ENCODE measurements at places on chromosomes 5 and 9. TPM values are rescaled to one million over a fixed set of nuclear protein-coding genes. Genes with fewer than 3 reads are reported as not detected.

DNA sequence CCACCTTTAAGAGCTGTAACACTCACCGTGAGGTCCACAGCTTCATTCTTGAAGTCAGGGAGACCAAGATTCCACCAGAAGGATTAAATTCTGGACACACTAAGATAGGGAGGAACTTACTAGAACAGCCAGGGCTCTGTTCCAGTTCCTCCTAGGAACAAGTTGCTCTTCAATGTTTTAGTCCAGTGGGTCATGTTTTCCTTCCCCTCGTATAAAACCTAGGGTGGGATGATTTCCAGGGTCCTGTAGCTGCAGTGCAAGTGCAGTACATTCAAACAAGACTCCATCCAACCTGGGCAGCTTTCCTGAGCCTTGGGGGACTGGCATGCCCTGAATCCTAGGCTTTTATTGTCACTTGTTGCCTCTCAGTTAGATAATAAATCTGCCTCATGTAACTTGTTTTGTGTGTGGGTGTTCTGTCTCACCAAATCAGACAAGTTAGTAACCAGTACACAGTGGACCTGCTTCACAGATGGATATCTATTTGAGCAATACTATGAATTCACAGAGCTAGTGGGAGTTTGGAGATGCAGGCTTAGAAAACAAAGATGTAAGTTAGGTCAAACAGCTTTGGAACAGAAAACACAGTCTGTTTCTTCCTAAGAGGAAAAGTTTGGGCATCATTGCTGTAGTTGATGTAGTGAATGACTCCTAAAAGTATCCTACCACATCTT is 405.6 kb downstream of the GABRG2 start:
- no peak for DNase-seq

DNA sequence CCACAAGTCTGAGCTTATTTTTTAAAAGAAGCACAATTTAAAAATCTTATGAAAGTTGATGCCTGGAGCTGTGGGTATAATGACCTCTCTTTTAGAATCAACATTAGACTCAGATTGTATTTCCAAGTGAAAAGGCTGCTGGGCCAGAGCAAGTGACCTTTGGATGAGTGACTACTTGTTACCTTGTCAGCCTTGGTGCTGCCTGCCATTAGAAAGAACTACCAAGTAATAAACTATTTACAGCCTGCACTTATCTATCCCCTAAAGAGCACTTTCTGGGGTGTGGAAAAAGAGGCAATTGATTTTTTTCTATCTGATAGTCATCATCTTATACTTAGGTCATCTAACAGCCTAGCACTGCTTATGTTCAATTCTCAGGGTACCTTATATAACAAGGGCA is 134.9 kb upstream of the FBXL17 start:
- no peak for DNase-seq

GRCh38 chr5:68066277-68066955 is 149.1 kb upstream of the PIK3R1 start:
- no peak for DNase-seq

DNA sequence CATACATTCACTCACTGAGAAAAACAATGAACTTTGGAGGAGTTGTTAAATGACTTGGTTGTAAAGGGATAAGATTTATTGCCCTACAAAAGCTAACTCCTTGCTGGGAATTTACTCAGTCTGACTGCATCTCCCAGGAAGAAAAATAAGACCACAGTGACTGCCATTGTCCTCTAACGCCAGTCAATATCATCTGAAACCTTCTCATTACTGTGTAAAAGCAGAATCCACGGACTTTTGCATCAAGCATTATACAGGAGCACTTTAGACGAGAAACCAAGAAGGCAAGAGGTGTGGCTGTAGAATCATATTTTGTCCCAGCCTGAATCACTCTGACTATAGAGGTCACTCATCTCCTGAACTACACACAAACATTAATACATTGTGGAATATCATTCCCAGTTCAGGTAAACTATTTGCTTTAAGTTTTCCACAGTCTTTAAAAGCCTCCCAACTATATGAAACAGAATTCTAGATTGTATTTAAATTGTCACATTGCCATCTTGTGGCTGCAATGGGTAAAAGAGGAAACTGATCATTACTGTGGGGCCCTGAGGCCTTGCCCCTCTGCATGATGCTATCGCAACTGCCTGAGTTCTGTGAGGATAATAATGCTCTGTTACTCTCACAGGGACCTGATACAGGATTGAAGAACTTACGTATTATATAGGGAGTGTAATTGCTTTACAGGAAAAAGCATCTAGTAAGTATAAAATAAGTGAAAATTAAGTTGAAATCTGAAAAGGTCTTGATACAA is 142.9 kb downstream of the SLCO4C1 start:
- DNase-seq: peak; percentile 24

- DNase-seq: peak; percentile 38
Observed at GRCh38 chr5:119355685-119356611, at the start of gene TNFAIP8. TSS of gene TNFAIP8 (plus strand) at chr5:119356019. CDS start at chr5:119356091, 72 bp downstream.

GRCh38 chr5:65098393-65098792 is 329.7 kb downstream of the CWC27 start:
- no peak for DNase-seq

DNA sequence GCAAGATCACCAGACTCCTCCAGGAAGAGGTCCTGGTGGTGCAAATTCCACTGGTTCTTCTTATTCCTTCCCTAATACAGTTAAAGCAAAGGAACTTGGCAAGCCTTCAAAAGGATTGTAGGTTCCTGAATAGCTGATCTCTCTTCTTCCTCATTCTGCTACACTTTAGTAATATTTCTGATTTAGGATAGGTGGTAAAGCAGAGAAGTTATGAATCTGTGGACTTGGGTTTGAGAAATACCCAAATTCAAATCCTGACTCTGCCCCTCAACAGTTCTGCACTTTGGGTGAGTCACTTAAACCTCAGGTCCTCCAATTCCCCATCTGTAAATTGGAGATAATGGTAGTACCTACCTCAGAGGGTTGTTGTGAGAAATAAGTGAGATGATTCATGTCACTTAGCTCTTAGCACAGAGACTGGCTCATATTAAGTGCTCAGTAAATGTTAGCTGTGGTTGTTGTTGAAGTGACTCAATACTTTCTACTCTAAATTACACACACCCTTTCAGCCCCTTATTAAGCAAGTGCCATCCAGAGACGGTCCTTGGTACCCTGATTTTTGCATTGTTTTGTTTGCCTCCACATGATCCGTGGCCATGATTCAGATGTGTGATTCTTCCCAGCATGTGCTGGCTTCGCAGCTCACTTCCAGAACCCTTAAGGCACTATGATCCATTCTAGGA is 5.2 kb downstream of the SH3RF2 start:
- DNase-seq: no peak

GRCh38 chr9:90898228-90898627 is 96.6 kb downstream of the SYK start:
- DNase-seq: no peak

- no peak for DNase-seq
Observed at GRCh38 chr9:116673375-116673774, 13.7 kb upstream of the TRIM32 start.

DNA sequence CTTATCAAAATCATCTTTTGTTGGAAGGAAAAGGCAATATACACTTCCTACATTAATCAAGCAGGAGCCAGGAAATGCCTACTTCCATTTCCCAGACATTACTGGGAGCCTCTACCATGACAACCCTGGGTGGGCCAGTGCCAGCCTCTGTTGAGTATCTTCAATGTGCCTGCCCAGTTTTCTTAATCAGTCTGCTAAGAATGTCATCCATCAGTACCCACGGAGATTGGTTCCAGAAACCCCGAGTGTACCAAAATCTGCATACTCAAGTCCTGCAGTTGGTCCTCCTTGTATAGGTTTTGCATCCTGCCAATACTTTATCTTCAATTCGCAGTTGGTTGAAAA is 82.4 kb downstream of the MARCHF3 start:
- DNase-seq: no peak

DNA sequence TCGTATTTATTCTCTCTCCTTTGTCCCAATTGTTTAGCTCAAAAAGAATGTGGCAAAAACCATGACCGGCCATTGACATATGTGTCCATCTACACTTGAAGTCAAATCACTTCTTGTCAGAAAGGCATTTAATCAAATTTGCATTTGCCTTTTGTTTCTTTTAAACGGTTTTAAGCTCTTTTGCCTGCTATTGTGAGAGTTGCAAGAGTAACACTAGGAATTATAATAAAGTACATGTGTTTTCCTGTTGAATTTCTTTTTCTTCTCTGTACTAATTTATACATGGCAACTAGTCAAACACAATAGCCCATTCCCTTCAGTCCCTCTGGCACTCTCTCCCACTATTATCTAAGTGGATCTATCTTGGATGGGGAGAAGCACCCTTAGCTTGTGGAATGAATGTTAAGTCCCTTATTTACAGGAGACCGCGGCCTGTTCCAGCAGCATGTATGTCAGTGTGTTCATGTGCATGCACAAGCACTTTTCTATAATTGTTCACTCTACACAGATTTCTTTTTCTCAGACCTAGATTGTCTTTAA is 3.2 kb downstream of the ADAMTSL1 start:
- DNase-seq: no peak

- DNase-seq: no peak
Observed at GRCh38 chr5:115415143-115415491, 118.7 kb upstream of the CCDC112 start.

- DNase-seq: no peak
Observed at GRCh38 chr5:65802820-65803219, 80.8 kb downstream of the NLN start.

GRCh38 chr5:111670826-111671492 is 86.0 kb downstream of the NREP start:
- no peak for DNase-seq

DNA sequence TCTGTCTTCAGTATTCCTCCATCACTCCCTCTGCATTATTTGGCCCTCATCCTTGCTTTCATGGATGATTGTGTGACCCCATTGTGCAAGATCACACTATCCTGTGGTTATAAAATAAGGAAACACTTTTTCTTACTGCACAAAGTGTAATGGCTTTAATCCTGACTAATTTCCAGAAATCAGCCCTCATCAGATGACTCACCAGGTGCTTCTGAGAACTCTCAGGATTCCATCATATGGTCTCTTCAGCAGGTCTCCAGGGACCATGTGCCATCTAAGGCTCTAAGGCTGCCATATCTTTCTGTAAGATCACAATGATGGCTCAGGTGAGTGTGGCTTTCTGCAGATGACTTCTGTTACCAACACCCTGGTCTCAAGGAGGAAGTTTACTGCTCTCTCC is 27.3 kb upstream of the FER start:
- no peak for DNase-seq

- no peak for DNase-seq
Observed at GRCh38 chr9:118321788-118322187, 617.6 kb downstream of the TLR4 start.

DNA sequence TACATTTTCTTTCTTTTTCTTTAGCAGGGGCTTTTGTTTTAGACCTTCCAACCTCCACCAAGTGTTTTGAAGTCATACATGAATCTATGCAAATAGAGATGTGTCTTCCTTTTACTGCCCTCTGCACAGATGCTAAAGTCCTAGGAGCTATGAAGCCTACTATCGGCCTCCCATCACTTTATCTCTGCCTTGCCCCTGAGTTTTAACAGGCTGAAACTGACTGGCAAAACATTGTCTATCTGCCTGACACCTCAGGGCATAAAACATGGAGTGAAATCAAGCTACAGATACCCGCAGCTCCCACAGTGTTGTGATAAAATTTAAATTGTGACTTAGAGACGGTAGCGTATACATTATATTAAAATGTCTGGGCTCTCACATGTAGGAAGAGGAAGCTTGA is 604.6 kb upstream of the C9orf72 start:
- DNase-seq: no peak

DNA sequence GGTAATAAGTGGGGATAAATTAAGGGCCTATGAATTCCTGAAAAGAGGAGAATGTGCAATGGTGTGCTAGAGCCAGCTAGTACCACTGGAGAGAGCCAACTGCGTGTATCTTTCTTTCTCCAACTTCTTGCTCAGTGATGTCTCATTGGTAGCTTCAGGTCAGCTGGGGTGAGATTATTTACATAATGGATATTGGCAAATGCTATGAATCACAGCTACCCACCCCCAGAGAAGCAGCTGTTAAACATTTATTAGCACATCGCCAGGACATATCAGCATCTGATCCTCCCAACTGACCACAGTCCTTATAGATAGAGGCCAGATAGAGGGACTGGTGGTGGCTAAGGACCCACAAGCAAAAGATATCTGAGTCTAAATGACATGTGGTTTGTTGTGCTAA is 421.3 kb downstream of the ACTL7B start:
- no peak for DNase-seq

DNA sequence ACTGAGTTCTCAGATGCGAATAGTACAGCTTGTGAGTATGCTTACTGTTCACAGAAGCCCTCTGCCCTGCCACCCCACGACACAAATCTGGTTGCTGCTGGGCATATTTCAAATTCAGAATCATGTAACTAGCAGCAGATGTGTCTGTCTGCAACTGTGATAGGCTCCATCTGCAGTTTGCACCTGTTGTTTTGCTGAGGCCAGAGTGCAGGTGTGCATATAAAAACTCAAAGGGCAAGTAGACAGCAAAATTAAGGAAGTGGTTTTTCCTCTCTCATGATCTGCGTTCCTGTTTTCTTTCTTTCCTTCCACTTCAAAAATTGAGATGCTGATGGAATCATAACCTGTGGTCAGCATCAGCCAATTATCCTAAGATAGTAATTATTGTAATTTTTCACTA is 1000.5 kb downstream of the PTPRD start:
- DNase-seq: no peak

- DNase-seq: peak; percentile 70
Observed at GRCh38 chr9:4604678-4605095, 57.4 kb upstream of the PLPP6 start.

- no peak for DNase-seq
Observed at GRCh38 chr9:114177423-114178064, 22.2 kb downstream of the COL27A1 start.

- no peak for DNase-seq
Observed at GRCh38 chr5:5658226-5658625, 235.7 kb downstream of the ICE1 start.

- DNase-seq: no peak
Observed at GRCh38 chr5:56426693-56427092, 193.6 kb upstream of the ANKRD55 start.

- no peak for DNase-seq
Observed at GRCh38 chr5:43038496-43038989, 1.6 kb downstream of the ANXA2R start.

DNA sequence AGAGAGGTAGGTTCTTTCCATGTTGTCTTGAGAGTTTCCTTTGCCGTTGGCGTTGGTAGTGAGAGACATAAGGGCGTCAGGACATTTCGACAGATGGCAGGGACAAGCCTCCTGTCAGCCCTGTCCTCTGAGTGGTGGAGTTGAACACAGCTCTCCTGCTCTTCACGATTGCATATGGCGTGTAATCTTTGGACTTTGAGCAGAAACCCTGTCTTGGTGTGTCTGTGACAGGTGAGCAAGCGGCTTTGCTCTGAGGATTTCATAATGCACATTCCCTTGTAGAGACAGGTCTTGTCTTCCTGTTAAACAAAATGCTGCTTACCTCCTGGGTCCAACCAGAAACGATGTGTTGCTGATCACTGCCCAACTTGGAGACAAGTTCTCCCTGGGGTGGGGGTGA is 146.5 kb downstream of the NXNL2 start:
- no peak for DNase-seq

The UNC13B gene
- total RNA-seq: 39.9 TPM

The BRD3OS gene
- total RNA-seq: 11.4 TPM

The SLIT3 gene
- 3.2 TPM for total RNA-seq

The CXXC5 gene
- total RNA-seq: 37.3 TPM

The CWC27 gene
- 29.3 TPM for total RNA-seq

The CARTPT gene
- 148 TPM for total RNA-seq

The SLC34A3 gene
- total RNA-seq: not detected

The CMYA5 gene
- total RNA-seq: 0.36 TPM

The SPOCK1 gene
- total RNA-seq: 8.7 TPM

The CDX1 gene
- 0.59 TPM for total RNA-seq

The SLC46A2 gene
- not detected for total RNA-seq

The OR13C9 gene
- not detected for total RNA-seq
